NCI-H82 (cell line): ENCODE measurements at places on chromosomes 16 and 17.

DNA sequence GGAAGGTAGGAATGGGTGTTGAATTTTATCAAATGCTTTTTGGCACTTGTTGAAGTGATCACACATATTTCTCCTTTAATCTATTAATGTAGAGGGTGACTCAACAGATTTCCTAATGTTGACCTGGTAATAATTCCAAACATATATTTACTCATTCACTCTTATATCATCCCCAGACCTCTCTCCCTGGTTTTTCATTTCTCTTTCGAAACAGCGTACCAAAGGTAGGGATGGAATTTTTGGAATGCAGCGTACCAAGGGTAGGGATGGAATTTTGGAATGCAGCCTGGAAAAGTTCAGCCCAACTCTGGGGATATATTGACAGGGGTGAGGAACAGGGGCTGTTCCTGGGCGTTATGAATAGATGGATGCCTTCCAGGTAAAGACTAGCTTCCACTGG is 7.3 kb downstream of the KIF18B start:
- no peak for DNase-seq

GRCh38 chr16:84387021-84387420 is 18.7 kb downstream of the ATP2C2 start:
- no peak for DNase-seq

DNA sequence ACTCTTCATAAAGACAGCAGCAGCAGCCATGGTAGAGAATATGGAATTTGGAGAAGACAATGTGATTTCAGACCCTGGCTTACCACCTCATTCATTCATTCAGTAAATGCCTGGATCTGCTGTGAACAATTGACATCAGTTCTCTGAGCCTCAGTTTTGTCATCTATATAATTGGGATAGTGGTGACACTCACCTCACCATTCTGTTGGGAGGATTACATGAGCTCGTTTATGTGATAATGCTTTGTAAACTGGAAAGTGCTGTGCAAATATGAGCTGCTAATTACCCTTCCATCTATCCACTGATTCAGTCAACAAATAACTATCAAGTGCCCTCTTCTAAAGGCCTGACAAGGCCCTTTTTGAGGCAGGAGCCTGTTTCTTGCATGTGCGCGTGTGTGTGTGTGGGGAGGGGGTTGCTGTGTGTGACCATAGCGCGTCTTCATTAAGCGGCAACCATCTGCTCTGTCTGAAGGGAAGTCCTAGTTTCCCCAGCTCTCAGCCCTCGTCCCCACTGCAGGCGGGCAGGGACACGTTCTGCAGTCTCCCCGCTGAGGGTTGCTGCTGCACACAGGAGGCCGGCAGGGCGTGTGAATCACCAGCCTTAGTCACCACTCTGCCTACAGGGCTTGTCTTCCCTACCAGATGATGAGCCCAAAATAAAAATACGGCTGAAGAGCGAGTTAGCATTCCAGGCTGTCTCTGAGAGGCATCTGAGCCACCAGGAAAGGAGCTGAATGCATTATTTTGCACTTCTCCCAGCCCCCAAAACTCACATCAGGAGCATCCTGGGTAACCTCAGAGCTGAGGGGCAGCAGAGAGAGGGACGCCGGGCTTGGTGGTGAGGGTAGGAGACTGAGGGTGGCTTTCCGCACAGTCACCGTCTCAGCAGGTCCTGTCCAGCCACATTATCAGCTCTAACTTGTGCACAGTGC is 19.9 kb downstream of the ARL4D start:
- peak; percentile 95 for DNase-seq

GRCh38 chr16:27756206-27756970 is 206.4 kb downstream of the KATNIP start:
- DNase-seq: no peak
